Lung (tissue), 17 donors: ENCODE measurements at places on chromosomes 16 and 17. TPM values are rescaled to one million over a fixed set of nuclear protein-coding genes. Genes with fewer than 3 reads are reported as not detected.

GRCh38 chr17:14776791-14777190, 475.9 kb downstream of the HS3ST3B1 start:
- H3K4me3 ChIP-seq = no peak overlapping the region
- H3K27ac ChIP-seq = no peak overlapping the region
- H3K27me3 ChIP-seq = no peaks in the 10 kb centered on the region
- H3K36me3 ChIP-seq = no peaks in the 10 kb centered on the region
- H3K4me1 ChIP-seq = no peaks in the 10 kb centered on the region

DNA sequence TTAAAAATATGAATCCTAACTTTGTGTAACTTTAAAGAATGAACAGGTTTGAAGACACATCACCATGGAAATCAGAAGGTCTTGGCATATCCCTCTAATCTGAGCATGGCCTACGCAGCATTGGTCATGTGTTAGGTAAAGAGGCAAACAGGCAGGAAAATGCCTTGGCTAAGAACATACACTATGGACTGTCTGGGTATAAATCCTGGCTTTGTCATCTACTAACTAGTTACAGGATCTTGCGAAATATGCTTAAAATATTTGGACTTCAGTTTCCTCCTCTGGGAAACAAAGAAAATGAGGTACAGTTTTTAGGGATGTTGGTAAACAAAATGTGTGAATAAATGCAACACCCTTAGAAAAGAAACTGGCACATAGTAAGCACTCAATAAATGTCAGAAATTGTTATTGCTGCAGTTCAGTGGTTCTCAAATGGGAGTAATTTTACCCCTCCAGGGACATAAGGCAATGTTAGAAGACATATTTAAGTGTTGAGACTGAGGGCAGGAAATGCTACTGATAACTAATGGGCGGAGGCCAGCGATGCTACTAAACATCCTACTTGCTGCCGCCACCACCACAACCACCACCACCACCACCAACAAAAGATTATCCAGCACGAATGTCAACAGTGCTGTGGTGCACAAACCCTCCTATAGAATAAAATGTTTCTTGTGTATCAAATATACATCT, 770.8 kb upstream of the SOX9 start:
- no peaks in the 10 kb centered on the region for H3K36me3 ChIP-seq
- no peak overlapping the region for H3K4me3 ChIP-seq
- no peak overlapping the region for H3K27ac ChIP-seq

- H3K27me3 ChIP-seq = no peaks in the 10 kb centered on the region
- H3K4me1 ChIP-seq = no peaks in the 10 kb centered on the region
- no peak for DNase-seq
- no peak overlapping the region for H3K27ac ChIP-seq
Observed at GRCh38 chr16:20799599-20799998, 6.7 kb downstream of the ERI2 start.

DNA sequence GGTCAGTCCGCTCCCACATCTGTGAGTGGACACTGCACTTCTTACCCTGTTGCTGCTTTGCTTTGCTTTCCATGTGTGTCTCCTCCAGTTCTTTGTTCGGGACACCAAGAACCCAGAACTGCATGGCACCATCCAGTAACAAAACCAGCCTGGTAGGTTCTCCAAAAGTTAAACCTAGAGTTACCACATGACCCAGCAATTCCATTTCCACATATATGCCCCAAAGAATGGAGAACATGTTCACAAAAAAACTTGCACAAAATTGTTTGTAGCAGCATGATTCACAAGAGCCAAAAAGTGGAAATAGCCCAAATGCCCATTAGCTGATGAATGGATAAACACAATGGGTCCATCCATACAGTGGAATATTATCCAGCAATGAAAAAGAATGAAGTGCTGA, 10.3 kb upstream of the CCL22 start:
- no peaks in the 10 kb centered on the region for H3K4me1 ChIP-seq
- H3K27me3 ChIP-seq = no peaks in the 10 kb centered on the region

DNA sequence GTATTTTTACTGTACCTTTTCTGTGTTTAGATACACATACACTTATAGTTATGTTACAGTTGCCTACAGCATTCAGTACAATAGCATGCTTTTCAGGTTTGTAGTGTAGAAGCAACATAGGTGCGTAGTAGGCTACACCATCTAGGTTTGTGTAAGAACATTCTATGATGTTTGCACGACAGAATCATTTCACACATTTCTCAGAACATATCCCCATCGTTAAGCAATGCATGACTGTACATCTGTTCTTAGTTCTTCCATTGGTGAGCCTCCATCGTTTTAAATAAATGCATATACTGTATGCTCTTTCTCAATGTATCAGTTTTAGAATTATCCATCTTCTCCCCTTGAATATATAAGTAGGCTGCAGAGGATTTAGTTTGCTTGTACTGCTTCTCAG, 122.6 kb downstream of the PITPNC1 start:
- no peaks in the 10 kb centered on the region for H3K36me3 ChIP-seq
- no peak overlapping the region for H3K27ac ChIP-seq
- H3K27me3 ChIP-seq = no peaks in the 10 kb centered on the region

Gene MYO18A
- total RNA-seq = 55.3 TPM

Gene CLEC18B
- 1.9 TPM for total RNA-seq
